ENCODE measurements at places on chromosomes 11 and 22.

GRCh38 chr11:80412604-80413003 is 971.8 kb upstream of the TENM4 start:
- no peak for DNase-seq

DNA sequence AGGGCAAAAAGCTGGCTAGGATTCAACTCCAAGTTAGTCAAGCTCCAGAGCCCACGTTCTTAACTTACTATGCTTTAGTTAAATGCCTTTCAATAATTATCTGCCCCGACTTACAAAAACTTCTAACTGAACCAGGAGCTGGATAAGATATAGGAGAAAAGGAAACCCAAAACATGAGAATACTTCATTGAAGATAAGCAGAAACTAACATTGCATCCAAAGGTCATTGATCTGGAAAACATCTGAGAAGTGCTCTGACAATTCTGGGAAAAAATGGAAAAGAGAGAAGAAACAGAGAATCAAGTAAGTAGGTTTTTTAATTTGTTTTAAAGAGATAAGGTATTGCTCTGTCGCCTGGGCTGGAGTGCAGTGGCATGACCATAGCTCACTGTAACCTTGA is 27.2 kb downstream of the ACAT1 start:
- DNase-seq = no peak

GRCh38 chr11:83363312-83363711 is 77.1 kb upstream of the CCDC90B start:
- DNase-seq = no peak

GRCh38 chr11:105821372-105821771 is 200.7 kb downstream of the MSANTD4 start:
- no peak for DNase-seq

- no peak for DNase-seq
These were observed 337.4 kb downstream of the SOX6 start for GRCh38 chr11:16018931-16019330.

DNA sequence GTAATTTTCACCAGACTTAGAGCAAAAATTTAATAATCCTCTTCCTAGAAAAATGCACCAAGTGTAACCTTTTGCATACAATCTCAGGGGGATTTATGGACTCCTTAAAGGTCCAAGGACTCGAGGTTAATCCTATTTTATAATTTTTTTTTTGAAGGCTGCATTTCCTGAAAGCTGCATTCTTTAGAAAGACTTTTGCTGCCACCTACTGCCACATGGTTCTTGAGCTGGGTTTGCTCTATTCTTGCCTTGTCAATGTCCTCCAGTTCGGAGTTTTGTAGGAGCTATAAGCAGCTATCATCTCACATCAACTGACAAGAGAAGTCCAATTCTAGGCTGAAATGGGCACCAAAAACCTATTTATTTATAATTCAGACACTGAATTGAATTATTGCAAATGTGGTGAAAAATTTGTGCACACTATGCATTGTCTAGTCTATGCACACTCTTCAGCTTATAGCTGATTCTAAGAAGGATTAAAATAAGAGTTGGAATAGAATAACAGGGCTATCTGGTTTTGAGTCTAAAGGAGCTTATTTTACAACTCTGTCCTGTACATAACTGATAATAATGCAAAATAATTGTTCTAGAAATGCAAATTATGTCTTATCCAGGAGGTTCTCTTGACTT is 31.3 kb downstream of the TRAF6 start:
- no peak for DNase-seq

- DNase-seq = no peak
These were observed 173.9 kb upstream of the B3GAT1 start for GRCh38 chr11:134585666-134586610.

DNA sequence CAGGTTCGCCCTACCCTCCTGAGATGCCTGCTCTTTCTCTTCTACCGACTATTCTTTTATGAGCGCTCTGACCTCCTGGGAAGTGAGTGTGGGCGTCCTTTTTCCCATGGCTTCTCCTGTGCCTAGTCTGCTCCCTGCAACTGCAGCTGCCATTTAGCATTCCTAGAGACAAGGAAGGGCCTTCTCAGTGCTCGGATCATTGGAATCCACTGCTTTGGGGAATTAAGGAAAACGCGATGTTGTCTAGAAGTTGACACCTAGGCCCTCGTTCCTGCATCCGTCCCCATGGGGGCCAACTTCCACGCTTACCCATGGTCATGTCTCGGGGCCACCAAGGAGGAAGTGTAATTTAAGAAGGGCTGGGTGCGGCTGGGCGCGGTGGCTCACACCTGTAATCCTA is 95.4 kb downstream of the BCR start:
- no peak for DNase-seq

GRCh38 chr11:109037856-109038780 is 373.2 kb downstream of the DDX10 start:
- no peak for DNase-seq

DNA sequence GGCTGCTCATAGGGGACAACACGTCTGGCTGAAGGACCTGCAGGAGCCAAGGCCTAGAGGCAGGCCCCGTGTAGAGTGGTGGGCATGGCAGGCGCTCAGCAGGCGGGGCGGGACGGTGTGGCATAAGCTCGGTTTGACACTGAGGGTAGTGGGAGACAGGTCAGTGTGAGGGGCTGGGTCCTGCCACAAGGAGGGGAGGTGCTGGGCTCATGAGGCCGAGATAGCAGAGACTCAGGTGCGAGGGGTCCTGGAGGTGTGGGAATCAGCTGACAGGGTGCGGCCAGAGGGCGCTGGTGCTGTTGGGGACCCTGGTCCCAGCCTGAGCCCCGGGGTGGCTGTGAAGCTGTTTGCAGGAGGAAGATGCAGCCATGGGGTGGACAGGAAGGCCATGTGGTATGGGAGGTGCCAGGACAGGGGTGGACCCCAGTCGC is 6.7 kb downstream of the SLC22A12 start:
- no peak for DNase-seq

GRCh38 chr11:70558681-70559080 is 160.4 kb downstream of the CTTN start:
- no peak for DNase-seq

- DNase-seq = no peak
These were observed 580 bp downstream of the DTX4 start for GRCh38 chr11:59172345-59173079.

DNA sequence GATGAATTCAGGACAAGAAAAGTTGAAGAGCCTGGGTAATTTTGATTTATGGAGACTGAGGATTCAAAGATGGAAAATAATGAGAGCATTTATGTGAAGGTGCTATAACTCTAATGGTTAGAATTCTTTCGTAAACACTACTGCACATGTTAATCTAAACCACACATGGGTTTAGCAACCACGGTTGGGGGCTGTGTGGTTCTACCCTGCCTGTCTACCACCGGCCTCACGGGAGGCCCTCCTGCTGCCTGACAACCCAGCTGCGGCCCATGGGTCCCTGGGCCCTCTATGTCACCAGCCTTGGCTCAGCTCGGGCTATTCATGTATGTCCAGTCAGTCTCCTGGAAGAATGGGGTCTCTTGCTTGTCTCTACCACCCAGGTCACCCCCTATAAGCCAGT is 68.5 kb upstream of the ARFGAP3 start:
- DNase-seq = no peak

DNA sequence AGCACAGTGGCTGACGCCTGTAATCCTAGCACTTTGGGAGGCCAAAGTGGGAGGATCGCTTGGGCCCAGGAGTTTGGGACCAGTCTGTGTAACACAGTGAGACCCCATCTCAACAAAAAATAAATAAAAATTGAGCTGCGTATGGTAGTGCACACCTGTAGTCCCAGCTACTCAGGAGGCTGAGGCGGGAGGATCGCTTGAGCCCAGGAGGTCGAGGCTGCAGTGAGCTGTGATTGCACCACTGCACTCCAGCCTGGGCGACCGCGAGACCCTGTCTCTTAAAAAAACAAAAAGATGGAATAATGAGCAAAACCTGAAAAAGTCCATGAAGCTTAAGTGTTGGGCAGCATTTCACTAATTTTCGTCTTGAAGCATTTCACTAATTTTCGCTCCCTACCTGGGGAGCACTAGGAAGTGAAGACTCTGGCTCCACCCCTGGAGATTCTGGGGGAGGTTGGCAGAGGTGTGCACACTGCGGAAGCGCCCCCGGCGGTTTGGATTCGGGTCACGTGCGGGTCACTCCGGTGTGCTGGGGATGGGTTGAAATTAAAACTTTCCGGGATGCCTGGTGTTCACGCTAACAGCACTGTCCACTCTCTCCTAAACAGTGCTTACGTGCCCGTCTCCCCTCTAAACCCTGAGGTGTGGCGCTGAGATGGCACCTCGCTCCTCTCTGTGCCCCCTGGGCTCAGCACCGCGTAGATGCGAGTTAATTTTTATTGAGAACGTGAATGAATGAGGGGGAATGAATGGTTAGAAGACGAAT is 906 bp upstream of the NAA40 start:
- DNase-seq = no peak

- no peak for DNase-seq
These were observed 55.2 kb downstream of the SLC1A2 start for GRCh38 chr11:35363854-35364780.

GRCh38 chr22:45757068-45757467 is 85.4 kb downstream of the ATXN10 start:
- DNase-seq = no peak

GRCh38 chr22:30204742-30205111 is 41.8 kb downstream of the LIF start:
- DNase-seq = no peak

DNA sequence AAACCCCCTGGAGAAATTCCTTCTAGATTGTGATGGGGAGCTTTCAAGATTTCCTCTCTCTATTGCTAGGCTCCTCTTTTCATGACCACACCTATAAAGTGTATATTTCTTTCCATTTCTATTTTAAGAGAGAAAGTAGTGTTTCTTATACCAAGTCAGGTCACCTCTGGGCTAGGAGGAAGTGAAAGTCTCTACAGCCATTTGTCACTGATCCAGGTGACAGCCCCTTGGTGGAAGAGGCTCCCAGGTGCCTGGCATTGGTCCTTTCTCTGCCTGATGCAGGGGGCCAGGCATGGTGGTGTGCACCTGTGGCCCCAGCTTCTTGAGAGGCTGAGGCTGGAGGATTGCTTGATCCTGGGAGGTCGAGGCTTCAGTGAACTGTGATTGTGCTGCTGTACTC is 64.7 kb downstream of the DHCR7 start:
- no peak for DNase-seq

GRCh38 chr11:64643256-64643881 is 52.3 kb downstream of the SLC22A12 start:
- DNase-seq = no peak

DNA sequence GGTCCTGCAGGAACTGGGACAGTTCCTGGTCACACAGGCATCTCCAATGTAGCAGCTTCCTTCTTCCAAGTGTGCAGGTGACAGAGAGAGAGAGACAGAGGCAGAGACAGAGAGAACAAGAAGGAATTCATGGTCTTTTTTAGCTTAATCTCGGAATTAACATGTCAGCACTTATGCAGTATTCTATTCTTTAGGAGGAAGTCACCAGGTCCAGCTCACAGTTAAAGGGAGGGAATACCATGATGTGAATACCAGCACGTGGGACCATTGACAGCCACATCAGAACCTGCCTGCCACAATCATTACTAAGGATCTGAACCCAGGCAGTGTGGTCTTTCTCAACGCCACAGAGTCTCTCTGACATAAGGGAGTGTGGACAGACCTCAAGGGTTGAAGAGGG is 341.6 kb downstream of the MN1 start:
- no peak for DNase-seq

- DNase-seq = no peak
These were observed 119.8 kb upstream of the ANO1 start for GRCh38 chr11:69958308-69958707.

- no peak for DNase-seq
These were observed 1474.3 kb downstream of the BRD1 start for GRCh38 chr22:48353116-48353947.

DNA sequence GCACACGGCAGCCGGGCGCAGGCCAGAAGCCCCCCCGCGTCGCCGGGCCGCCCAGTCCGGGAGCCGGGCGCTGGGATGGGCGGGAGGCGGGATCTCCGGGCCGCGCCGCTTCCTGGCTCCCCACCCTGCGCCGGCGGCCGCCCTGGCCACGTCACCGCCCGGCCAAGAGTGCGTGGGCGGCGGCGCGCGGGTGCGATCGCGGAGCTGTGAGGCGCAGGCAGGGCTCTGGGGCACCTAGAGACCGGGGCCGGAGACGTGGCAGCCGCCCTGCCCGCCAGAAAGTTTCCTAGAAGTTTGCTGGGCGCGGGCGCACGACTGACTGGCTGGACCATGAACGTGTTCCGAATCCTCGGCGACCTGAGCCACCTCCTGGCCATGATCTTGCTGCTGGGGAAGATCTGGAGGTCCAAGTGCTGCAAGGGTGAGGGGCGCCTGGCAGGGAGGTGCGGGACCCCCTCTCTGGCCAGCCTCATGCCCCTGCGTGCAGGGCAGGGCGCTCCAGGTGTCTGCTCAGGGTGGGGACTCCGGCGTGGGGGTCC is at the start of gene KDELR3:
Gene KDELR3, plus strand, starts transcription at position 193 of the 539 bp plus-strand sequence. Its CDS starts 138 bp downstream, at position 331.
- DNase-seq = peak; percentile 14

DNA sequence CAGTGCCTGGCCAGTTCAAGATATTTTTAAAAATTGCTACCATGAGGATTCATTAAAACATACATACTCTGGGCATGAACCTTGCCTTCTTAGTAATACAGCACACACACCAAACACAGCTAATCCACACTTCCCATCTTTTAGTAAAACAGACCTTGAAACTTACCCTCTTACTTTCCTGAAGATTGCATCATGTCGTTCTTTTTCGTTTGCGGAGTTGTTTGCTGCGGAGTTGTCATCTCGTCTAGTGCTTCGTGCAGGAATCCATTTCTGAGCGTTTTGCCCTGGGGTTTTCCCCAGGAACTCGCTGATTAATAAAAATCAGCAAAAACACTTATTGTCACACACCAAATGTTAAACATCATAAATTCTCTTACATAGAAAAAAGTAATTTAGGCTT is 3.0 kb downstream of the EIF4G2 start:
- DNase-seq = no peak

- DNase-seq = peak; percentile 85
These were observed 10.4 kb upstream of the C1QTNF6 start for GRCh38 chr22:37198258-37199102.

- no peak for DNase-seq
These were observed 13.8 kb downstream of the CABP7 start for GRCh38 chr22:29733362-29734201.

- DNase-seq = no peak
These were observed 165.3 kb downstream of the RRAS2 start for GRCh38 chr11:14193644-14194043.

- DNase-seq = no peak
These were observed 4.2 kb upstream of the SYT7 start for GRCh38 chr11:61585115-61585514.

GRCh38 chr11:25449091-25449490 is 882.8 kb upstream of the ANO3 start:
- no peak for DNase-seq

GRCh38 chr11:1670905-1671371 is 26.1 kb upstream of the KRTAP5-6 start:
- no peak for DNase-seq
